AG09319 (cell line): ENCODE measurements at places on chromosomes 5 and 9.

DNA sequence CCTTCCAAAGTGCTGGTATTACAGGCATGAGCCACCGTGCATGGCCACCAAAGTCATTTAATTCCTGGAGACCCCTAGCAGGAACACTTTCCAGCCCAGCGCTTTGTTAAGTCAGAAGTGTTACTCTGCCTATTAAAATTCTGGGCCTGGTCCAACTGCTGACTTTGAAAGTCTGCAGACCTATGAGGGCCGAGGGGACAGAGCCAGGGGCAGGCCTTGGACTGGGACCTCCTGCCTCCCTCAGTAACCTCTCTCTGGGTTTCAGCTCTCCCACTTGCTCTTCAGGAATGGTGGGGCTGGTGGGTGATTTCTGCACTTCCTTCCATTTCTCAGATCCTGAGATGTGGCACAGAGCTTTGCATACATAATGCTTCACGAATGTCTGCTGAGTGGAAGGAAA lies 9.7 kb downstream of the C5orf52 start:
- no peak for DNase-seq

- DNase-seq: no peak
Measured at GRCh38 chr5:141486091-141486490, 1.3 kb downstream of the PCDHGC4 start.

DNA sequence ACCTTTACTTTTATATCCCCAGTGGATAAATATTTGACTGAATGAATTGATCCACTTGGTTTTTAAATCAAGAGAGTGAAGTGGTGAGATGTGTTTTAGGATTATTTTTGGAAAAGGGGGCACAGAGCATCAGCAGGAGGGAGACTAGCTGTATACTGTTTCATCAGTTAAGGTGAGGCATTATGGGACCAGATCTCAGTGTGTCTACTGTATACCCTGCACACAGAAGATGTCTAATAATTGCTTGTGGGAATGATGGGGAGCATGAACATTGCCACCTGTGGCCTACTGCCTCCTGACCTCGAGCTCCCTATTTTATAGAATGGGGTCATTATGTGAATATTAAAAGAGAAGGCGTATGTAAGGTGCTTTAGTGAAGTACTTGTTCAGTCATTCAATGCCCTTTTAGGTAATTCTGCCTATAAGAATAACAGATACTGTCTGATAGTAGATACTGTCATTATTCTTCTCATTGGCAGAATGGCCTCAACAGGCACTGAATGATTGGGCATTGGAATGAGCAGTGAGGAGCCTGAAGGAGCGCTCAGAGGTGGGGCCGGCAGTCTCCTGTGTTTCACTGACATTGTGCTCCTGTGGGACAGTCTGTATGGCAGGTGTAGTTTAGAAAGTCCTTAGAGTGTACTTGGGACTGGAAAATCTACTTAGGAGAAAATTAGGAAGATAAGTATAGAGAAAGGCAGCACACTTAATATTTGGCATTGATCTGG lies 47.4 kb upstream of the FAM120AOS start:
- DNase-seq: no peak

GRCh38 chr5:140189977-140190871 lies 15.2 kb downstream of the CYSTM1 start:
- DNase-seq: no peak

DNA sequence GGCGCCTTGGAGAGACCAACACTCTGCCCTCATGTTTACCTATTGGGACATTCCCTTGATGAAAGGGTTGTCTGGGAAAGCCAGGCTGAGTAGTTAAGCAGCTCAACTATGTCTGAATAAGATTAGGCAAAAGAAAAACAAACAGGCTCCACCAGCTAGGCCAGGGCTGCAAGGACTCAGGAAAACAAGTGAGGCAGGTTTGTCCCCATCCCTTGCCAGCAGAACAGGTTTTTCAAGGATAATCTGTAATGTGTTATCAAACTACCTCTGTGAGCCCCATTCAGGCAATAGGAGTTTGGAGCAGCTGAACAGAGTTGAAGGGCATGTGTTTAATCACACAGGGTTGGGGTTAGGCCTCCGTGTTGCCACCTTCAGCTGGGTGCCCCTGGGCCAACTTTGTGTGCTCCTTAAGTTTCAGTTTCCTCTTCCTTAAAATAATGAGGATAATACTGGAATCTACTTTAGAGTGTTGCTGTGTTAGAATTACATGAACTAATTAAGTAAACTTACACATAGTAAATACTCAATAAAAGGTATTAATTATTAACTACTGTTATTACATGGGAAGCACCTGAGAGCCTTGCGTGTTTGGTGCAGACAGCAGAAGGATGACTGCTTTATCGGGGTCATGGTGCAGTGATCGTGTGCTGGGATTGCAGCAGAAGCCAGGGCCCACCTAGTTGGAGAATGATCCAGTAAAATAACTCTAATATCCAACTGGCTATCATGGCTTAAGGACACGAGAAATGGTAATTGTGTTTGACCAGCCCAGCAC lies 72.1 kb upstream of the ATP10B start:
- DNase-seq: no peak

- no peak for DNase-seq
Measured at GRCh38 chr5:72209147-72210115, 102.2 kb downstream of the MAP1B start.

- no peak for DNase-seq
Measured at GRCh38 chr5:149271716-149272563, at the start of gene AFAP1L1. AFAP1L1 (plus strand) TSS chr5:149271859; CDS start chr5:149271969, 110 bp downstream.

DNA sequence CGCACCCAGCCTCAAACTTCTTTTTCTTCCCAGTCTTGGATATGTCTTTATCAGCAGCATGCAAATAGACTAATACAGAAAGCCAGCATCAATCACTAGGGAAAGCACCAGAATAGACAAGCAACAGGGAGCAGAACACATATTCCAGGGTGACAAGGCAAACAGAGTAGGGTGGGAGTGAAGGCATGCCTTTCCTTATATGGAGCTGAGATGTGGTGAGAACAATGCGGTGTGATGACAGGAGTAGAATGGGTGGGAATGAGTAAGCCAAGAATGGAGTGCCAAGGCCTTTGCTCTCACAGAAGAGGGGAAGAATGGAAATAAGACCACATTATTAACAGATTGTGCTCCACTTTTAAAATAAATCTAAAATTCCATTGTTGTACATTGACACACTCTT lies 115.6 kb downstream of the CETN3 start:
- no peak for DNase-seq

DNA sequence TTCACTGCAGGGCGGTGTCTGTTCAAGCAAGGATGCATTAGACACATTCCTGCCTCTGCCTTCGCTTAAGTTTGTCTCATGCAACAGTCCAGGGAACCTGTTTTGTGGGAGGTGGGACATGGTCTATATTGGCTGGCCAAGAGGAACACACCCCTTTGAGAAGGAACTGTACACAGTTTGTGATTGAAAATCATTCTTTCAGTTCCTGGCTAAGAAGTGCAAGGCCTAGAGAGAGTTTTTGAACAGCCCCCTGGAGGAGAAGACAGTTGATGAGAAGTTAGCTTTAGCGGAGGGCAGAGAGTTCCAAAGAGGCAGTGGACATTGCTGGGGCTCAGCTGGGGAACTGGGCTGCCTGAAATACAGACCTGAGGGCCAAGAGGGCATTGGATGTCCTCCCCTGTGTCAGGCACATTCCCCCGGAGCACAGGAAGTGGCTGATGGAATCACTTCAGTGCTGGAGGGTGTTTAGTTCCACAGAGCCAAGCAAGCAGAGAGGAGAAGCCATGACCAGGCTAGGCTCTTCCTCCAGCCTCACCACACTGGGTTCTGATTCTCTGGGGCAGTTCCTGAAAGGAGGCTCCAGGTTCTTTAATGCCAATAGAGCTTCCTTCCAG lies 66.6 kb downstream of the RGS3 start:
- DNase-seq: no peak

DNA sequence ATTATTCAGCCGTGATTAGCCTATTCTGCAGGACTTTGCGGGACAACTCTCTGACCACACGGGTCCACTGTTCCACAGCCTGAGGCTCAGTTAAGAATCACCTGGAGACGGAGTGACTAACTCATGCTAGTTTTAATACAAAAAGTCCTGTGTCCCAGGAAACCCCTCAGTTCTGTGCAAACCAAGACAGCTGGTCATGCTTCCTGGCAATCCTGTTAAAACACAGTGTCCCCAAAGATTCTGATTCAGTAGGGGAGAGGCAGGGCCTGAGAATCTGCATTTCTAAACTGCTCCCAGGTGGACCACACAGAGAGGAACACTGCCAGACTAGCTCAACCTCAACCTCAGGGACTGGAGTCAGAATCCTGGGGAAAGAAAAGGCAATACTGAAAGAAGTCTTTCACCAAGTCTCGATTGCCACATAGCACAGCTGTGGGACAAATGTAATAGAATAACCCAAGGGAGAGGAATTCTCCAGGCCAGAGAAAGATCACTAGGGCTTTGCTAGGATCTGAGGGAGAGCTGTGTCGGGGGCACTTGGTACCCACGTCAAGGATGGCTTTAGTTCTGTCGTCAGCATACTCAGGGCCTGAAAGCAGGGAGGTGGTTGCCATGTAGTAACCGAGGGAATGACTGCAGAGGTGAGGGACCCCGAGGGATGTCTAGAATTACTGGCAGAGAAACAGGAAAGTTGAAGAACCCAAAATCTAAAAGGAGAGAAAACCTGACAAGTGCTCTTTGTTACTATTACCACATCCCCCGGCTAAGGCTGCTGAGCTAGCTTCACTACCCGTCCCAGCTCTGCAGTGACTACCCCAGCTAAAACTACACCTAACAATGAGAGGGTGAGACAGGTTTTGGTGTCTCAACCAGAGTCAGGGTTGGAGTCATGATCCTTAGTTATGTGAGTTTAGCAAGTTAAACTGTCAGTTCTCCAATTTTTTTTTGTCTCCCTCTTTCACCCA lies 8.6 kb downstream of the SUSD1 start:
- DNase-seq: no peak

GRCh38 chr5:56360816-56361215 lies 127.7 kb upstream of the ANKRD55 start:
- no peak for DNase-seq

DNA sequence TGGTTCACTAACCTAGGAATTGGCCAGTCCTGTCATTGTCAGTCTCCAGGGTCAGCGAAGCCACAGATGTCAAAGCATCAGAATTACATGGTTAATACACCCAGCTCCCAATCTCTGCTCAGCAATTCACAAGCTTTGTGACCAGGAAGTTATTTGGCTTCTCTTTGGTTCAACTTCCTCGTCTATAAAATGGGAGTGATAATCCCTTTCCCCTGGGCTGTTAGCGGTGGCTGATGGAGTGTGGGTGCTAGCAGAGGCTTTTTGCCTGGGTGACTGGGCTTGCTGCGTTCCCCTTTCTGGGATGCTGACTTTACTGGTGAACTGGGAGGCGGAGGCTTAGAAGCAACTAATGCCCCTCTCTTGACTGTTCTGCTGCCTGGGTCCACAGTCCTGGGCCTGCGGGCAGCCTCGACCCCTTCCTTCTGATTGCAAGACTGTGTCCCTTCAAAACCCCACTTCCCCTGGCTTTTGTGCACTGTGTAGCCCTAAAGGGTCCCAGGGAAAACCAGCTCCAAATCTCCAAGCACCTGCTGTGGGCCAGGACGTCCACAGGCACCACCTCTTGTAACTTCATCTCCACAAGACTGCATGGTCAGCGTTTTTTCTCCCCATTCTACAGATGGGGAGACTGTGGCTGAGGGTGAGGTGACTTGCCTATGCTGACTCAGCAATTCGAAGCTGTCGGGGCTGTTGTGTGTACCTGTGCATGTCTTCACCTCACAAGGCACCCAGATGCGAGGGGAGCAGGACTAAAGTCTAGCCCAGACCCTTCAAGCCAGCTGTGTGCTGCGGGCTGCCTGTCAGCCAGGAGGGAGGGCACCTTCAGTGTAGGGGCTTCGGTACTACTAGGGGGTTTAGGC lies 45.2 kb upstream of the NEURL1B start:
- no peak for DNase-seq

GRCh38 chr9:136928591-136928990 lies 15.9 kb downstream of the FBXW5 start:
- DNase-seq: no peak

DNA sequence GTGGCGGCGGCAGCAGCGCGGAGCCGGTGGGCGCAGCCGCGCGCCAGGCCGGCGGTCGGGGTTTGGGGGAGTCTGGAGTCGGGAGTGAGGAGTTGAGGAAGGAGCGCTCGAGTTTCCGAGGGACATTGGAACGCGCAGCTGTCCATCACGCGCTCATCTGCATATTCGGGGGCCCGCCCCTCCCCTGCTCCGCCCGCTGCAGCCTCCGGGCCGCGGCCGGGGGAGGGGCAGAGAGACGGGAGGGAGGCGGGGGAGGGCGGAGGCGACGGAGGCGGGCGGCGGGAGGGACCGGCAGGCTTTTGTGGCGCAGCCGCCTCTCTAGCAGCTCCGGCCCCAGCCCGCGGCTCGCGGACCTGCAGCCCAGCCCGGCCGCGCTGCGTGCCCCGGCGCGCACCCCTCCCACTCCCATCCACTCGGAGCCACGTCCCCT lies at the start of gene IRX2:
TSS of gene IRX2 (minus strand) at position 86 of the 430 bp plus-strand sequence. CDS start 264 bp downstream, outside the sequence.
- DNase-seq: peak; percentile 81

DNA sequence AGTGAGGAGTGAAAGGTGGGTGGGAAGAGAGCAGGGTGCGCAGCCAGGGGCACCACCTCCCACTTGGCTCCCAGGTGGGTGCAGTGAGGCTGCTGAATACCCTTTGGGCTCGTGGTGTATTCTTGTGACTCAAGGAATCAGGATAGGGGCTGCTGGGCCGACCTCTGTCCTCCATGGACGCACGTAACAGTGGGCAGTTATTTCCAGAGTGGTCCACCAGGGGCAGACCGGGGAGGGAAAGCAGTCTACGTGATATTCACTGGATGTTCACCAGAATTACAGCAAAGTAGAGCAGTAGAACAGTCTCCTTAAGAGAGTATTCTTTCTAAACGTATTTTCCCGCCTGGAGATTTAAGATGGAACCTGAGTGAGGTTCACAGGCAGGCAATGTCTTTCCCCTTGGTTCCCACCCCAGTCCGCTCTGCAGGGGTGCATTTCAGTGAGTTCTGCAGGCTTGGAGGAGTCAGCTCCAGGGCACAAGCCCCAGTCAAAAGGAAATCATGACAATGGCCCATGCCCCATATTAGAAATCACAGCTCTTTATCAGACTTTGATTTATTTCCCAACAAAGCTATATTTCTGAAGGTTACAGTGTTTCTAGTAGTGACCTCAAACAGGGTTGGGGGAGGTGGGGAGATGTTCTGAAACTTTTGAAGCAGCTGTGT lies 88.7 kb downstream of the SYK start:
- DNase-seq: no peak

GRCh38 chr9:2284770-2285169 lies 269.6 kb downstream of the SMARCA2 start:
- no peak for DNase-seq

DNA sequence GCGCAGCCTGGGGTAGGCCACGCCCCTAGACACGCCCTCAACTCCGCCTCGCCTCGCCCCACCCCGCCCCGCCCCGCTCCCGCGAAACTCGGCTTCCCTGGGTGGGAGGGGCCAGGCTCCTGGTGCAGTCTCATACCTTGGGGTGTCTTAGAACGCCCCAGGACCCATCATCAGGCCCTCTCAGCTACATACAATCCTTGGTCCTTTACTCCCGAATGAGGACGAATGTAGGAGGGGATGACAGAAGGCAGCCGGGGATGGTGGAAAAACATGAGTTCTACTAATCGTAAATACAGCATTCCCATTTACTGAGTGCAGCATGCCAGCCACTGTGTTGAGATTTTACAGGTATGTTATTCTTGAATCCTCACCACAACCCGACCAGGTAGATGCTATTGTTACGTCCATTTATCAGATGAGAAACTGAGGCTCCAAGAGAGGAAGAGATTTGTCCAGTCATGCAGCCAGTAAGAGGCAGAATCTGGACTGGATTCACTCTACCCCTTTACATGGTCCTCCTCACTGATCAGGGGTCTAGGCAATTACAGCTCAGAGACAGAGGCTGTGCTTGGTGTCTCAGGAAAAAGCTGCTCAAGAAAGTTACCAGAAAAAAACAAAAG lies 6.8 kb downstream of the SH2D3C start:
- no peak for DNase-seq

- no peak for DNase-seq
Measured at GRCh38 chr5:74432216-74432615, 208.3 kb downstream of the ENC1 start.
